Activated CD8-positive, alpha-beta memory T cell treated with anti-CD3 and anti-CD28 coated beads for 24 hours (primary cell): ENCODE measurements at places on chromosomes 6 and 20.
A peak's percentile ranks its signal among the peaks of the same experiment; 100 is the strongest.

DNA sequence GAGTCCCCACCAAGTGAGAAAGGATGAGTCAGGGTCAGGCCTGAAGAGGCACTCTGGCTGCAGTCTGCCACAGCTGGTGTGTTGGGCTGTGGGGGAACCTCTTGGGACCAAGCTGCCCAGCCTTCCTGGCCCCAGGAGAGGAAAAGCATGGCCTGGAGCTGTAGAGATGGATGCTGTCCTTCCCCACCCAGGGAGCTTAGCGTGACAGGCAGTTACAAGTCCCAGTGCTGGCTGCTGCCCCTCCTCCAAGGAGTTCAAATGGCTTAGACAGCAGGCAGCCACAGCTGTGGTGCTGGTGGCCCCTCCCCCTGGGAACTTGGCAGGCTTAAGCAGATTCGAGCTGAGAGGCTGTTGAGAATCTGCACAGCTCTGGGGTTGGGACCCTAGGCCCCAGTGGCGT lies 253.2 kb downstream of the PLCB1 start:
- no peak for DNase-seq

DNA sequence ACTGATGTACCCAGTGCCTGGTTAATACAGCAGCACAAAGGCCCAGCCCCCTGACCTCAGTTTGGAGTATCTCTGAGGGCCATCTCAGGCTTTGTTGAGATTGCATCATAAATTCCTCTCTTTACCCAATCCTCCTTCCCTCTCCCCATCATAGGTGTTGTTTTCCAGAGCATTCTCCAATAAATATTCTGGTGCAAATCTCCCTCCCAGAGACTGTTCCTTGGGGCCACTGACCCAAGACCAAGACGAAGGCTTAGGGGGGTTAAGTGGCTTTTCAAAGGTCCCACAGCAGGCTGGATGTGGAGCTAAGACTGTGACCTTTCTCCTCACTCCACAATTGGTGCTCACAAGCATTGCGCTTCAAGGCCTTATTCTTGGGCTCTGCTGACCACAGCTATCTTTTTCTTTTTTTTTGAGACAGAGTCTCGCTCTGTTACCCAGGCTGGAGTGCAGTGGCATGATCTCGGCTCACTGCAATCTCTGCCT lies 72.4 kb upstream of the ZMYND8 start:
- no peak for DNase-seq

GRCh38 chr6:17415321-17415720 lies 21.9 kb downstream of the CAP2 start:
- DNase-seq, result no peak

- DNase-seq, result no peak
These were observed 25.6 kb upstream of the CHMP4B start for GRCh38 chr20:33785503-33785902.

- no peak for DNase-seq
These were observed 21.9 kb downstream of the SGK1 start for GRCh38 chr6:134295953-134296553.

- DNase-seq, result no peak
These were observed 1.8 kb downstream of the GRIK2 start for GRCh38 chr6:101395345-101395744.

DNA sequence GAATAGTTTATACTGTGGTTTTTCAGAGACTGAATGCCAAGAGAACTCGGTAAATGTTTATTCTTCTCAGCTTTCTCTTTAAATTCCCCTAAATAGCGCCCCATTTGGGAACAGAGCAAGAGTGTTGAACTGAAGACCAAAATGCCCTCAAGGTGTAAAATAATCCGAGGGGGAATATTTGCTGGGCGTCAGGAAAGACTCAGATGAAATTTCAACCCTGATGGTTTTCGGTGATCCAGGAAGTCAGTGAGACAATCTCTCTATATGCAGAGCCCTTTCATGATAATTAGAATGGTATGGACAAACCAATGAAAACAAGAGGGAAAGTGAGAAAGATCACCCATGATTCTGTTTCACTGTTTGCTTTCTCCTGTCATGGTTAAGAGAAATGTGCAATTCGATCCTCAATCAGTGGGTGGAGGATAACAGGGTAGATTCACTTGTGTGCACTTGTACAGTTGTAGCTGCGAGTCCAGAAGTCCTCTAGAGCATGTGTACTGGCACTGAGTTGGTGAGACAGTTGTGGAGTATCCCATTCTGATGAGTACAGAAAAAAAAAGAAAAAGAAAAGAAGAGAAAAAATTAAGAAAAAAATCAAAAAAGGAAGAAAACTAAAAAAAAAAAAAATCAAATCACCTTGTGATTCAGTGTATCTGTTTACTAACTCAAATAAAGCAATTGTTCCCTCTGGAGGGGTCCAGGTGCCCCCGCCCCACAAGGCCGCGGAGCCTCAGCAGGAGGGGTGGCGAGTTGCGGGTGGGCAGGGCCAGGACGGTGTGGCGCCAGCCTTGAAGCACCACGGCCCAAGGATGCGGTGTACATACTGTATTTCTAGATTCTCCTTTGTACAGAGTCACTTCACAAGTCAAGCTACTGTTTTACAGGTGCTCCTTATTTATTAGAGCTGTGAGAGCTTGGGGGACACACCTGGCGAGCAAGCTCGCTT lies 164.9 kb downstream of the SCML4 start:
- no peak for DNase-seq

- DNase-seq, result no peak
These were observed 37.2 kb upstream of the DOK5 start for GRCh38 chr20:54438166-54438565.

- DNase-seq, result no peak
These were observed 63.2 kb upstream of the TIAM2 start for GRCh38 chr6:154931711-154932424.

- DNase-seq, result no peak
These were observed 24.8 kb downstream of the ZNF311 start for GRCh38 chr6:28980137-28980851.

- DNase-seq, result no peak
These were observed 244.3 kb downstream of the NFATC2 start for GRCh38 chr20:51298141-51298749.

DNA sequence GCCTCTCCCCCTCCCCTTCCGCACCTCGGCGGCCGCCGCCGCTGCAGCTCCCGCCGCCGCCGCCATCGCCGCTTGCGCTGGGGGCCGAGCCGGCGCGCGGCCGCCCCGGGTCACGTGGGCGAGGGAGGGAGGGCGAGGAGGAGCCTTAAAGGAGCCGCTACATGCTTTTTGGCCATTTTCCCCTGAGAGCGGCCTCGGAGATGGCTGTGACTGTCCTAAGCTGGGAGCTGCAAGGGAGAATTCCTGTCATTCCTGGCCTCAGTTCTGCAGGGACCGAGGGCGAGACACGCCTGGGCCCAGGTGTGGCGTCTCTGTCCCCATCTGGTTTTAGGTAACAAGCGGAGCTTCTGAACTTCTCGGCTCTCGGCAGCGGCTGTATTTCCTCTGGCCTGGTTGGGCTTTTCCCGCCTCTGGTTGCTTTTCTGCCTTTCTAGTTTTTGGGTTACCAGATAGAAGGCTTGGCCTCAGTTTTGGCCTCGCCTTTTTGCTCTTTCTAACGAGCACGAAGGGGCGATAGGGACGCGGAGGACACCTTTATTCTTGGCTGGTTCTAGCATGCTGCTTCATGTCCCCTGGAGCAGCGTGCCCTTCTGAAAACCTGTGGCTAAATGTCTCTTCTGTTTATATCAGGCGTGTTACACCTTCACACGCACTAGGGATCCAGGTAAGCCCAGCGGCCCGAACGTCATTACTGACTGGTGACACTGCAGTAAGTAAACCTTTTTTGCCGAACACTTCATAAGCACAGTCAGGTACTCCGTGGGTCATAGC lies at the start of gene EHMT2:
Gene EHMT2, minus strand, starts transcription at position 87 of the 771 bp plus-strand sequence. Its CDS starts 21 bp downstream, at position 66.
- DNase-seq, result peak; percentile 90

DNA sequence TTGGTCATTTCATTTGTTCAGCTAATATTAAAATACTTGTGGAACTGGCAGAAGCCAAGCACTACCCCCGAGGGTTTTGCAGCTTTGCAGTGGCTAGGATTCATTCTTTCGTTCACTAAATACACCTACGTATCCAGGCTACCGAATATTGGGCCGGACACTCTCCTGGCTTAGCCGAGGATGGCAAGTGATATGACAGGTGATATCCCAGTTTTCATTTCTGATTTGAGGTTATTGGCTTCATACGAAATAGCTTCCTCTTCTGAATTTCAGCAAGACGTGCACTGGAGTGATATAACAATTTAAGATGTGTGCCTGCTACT lies 536 bp upstream of the MTFR2 start:
- DNase-seq, result no peak

DNA sequence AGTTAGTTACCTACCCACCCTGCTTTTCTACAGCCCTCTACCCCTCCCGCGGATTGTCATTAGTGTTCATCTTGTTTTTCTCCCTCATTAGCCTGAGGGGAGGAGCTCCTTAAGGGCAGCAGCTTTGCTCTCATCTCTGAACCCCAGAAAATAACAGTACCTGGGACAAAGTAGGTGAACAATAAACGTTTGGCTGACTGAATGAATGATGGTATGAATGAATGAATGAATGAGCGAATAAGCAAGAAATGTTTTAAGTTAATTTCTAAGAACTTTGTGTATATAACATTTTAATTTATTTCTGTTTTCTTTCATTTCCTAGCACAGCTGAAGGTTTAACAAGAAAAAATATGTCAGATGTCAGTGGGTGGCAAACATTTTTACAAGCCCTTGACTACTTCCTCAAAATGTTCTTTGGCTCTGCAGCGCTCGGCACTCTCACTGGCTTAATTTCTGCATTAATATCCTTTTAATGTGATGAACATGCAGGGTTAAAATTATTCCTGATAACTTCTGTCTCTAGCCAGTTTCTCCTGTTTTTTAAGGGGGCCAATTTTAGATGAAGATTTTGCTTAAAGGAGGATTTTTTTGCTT lies 50.1 kb downstream of the SLC9A8 start:
- DNase-seq, result no peak

DNA sequence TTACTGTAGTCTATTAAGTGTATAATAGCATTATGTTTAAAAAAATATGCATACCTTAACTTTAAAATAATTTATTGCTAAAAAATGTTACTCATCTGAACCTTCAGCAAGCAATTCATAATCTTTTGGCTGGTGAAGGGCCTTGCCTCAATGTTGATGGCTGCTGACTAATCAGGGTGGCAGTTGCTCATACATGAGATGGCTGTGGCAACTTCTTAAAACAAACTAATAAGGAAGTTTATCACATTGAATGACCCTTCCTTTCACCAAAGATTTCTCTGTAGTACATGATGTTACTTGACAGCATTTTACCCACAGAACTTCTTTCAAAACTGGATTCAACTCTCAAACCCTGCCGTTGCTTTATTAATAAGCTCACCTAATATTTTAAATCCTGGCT lies 84.0 kb downstream of the TASP1 start:
- DNase-seq, result no peak

DNA sequence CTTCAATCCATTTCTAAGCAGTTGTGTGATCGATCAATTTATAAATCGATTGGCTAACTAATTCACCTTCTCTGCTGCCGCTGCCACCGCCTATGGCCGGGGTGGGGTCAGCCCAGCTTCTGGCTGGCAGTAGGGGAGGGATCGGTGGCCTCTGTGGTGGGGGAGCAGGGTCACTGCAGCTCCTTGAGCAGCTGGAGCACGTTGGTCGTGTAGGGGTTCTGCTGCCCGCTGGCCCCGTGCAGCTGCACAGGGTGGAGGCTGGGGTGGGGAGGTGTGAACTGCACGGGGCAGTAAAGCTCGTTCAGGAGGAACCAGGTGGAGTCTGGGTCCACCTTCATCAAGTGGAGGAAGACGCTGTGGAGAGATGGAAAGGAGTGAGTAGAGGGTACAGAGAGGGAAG lies 50.0 kb downstream of the TTI1 start:
- peak; percentile 24 for DNase-seq

DNA sequence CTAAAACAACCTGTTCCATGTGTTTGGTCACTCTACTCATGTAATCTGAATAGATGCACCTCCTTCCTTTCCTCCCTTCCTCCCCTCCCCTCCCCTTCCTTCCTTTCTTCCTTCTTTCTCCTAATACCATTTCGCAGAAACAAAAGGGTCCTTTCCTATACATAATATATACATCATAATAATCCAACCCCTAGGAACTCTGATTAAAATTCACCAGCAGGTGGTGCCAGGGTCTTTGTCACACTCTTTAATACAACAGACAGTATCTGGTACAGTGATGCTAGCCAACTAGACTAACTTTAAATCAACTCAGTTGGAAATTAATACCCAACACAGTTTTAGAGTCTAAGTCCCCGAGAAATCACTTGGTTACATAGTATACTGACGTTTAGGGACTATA lies 181.2 kb upstream of the SHLD1 start:
- no peak for DNase-seq

GRCh38 chr6:37787216-37787615 lies 32.3 kb upstream of the ZFAND3 start:
- DNase-seq, result no peak

DNA sequence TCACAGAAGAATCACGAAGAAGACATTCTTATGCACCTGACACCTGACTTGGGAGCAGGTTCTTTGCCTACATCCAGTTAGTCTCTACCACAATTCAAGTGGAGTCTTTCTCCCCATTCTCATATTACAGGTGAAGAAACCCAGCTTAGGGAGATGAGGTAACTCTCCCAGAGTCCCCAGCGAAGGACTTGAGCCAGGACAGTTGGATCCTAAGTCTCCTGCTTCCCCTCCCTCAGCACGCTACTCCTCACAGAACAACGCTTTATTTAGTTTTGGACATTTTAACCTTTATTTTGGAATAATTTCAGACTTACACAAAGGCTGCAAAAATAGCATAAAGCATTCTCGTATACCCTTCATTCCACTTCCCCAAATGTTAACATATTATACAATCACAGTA lies 824 bp upstream of the CSTL1 start:
- DNase-seq, result no peak

GRCh38 chr6:138234363-138234762 lies 16.1 kb upstream of the PBOV1 start:
- DNase-seq, result no peak

DNA sequence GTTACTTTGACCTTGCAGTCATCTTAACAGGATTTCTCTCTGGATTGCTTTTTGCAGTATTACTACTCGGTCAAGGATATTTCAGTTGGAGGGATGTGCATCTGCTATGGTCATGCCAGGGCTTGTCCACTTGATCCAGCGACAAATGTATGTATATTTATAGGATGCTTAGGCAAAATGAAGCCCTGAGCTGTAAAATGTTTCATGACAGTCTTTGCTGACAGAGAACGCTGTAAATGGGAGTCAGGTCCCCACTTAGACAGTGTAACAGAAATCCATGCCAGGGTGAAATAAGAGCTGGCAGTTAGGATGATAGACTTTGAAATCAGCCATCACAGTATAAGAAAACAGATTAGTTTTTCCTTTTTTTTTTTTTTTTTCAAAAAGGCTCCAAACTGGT lies 264.0 kb downstream of the LAMA2 start:
- DNase-seq, result no peak

DNA sequence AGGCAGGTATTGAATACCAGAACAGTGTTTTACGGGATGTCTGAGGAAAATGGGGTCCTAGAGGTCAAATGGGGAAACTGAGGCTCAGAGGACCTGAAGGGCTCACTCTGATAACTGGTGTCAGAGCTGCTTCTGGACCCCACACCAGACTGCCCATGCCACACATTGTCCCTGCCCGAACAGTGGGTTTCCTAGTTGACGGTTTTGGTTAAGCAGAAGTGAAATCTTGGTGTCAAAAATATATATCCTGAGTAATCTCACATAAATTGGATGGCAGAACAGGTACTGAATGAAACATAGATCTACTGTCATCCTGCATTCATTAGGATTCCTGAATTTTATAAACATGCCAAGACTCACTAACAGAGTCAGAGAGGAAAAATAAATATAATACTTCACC lies 16.3 kb downstream of the NOX3 start:
- DNase-seq, result no peak

GRCh38 chr20:11861479-11861878 lies 56.2 kb upstream of the BTBD3 start:
- DNase-seq, result no peak

- DNase-seq, result no peak
These were observed 78.0 kb upstream of the SIRPG start for GRCh38 chr20:1735417-1736089.

GRCh38 chr20:40506537-40506939 lies 182.5 kb downstream of the MAFB start:
- no peak for DNase-seq
